ENCODE measurements at places on chromosomes 6 and 20. TPM values are rescaled to one million over a fixed set of nuclear protein-coding genes. Genes with fewer than 3 reads are reported as not detected.
A peak's percentile ranks its signal among the peaks of the same experiment; 100 is the strongest.

The EIF6 gene
- 44.3 TPM for total RNA-seq

DNA sequence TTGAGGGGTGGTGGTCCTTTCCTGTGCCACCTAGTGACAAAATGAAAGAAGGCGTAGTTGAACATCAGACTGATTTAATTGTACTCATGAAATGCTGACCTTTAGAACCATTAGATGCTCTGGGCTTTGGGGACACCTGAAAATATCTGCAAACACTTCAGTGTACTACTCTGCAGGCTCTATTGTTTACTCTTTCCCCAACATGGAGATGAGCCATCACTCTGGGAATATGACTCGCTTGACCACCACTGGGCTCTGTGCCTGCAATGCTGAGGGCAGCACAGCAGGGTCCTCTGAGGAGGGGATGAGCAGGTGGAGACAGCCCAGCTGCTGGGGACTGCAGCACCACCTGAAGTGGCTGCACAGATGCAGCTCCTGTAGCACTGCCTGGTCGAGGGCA is 74.8 kb upstream of the SLC24A3 start:
- DNase-seq = no peak

DNA sequence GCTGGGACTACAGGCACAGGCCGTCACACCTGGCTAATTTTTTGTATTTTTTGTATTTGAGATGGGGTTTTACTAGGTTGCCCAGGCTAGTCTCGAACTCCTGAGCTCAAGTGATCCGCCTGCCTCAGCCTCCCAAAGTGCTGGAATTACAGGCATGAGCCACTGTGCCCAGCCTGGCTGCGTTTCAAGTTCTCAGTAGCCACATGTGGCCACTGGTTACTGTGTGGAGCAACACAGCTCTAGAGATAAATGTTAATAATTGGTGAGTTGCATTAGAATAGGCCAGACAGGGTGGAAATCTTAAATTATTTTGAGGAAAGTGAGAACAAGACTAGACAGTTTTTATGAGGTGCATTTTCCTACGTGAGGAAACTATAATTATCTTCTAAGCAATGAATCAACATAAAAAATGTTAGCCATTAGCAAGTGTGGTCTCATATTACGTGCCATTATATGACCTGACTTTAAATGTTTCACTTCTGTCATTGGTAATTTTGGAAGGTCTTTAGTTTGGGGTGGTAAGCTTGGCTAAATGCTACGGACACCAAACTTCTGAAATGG is 129.6 kb downstream of the PLEKHG1 start:
- DNase-seq = no peak

- peak; percentile 91 for DNase-seq
These were observed 8.3 kb upstream of the NCOA3 start for GRCh38 chr20:47493175-47493962.

The KLC4 gene
- 22.5 TPM for total RNA-seq

The MANEA gene
- 6.5 TPM for total RNA-seq

- no peak for DNase-seq
These were observed 130.6 kb downstream of the NFATC2 start for GRCh38 chr20:51411870-51412269.

DNA sequence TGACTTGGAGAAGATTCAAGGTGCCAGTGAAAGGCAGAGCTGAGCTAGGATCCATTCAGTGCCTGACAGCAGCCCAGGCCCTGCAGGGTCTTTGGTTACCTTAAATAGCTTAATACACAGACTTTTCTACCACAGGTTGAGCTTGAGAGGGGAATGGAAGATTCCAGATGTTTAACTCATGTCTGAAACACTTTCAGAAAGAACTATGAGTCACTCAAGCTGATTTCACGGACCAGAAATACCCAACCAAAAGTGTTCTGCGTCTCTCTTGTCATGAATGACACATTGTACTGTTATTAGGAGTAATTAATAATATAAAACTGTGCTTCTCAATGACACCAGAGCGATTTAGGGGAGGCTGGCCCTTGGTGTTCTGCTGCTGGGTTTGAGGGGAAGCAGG is 6.4 kb upstream of the PMEPA1 start:
- no peak for DNase-seq

DNA sequence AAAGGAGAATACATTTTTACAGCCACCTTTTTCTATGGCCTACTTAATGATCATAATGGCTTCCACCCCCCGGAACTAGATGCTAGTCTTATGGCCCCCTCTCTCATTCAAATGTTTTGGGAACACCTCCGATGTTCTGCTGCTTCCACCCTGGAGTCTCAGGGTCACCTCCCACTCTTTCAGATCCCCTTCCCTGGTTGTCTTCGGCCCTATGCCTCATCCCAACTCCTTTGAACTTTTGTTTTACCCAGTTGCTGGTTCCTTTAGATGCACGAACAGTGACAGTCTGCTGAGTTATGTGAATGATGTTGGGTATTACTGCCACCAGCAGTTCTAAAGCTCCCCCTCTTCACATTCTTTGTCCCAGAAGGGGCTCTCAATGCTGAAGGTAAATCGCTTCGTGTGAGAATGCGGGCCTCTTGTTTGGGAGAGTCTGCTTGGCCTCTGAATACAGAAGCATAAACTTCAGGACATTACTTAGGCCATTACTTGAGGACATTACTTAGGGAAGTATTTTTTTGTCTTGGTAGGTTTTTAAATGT is 309.1 kb downstream of the SOX4 start:
- no peak for DNase-seq

DNA sequence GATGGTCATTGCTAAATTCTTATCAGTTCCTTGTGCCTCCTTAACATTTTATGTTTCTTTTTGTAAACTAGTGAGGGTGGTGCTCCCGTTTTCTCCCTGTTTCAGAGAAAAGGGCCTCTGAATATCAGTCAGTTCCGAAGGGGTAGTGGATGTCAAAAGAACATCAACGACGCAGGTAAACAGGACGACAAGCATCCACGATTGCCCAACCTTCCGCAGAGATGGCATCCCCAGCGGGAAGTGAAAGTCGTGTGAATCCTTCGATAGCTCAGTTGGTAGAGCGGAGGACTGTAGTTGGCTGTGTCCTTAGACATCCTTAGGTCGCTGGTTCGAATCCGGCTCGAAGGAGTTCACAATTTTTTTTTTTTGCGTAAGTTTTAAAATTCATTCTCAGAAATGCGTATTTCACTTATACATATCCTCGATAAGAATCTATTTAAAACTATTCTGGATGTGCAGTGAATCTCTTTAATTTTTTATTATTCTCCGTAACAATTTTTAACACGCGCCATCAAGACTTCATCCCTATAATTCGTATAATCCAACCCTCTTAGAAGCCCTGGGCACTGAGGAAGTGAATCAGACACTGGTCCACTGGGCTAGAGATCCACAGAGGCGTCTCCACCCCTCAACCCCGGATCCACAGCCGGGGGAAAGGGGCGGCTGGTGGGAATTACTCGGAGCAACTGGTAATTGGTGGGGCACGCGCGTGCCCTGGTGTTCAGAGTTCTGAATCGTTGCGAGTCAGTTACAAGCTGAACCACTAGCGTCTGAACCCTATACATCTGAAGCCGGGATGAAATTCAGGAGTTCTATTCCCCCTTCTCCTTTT is 27.9 kb upstream of the ABT1 start:
- DNase-seq = peak; percentile 97

The XKR7 gene
- total RNA-seq = not detected

The MRS2 gene
- 44.1 TPM for total RNA-seq

GRCh38 chr20:16806886-16807285 is 58.7 kb downstream of the OTOR start:
- no peak for DNase-seq

DNA sequence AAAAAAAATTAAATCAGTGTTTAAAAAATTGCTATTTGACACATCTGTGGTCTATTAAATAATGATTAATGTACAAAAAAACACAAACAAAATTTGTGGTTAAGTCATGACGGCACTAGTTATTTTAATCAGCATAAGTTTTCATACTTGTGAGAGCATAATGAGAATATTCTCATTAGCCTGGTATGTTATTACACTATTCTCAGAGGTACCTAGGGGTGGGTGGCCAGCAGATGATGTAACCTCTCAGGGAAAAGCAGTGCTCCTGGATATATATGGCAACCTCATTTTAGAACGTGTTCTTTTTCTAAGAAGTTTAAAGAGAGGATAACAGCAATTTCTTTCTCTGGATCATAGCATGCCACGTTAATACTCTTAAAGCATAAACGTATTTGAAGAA is 109.2 kb downstream of the GJA1 start:
- no peak for DNase-seq

DNA sequence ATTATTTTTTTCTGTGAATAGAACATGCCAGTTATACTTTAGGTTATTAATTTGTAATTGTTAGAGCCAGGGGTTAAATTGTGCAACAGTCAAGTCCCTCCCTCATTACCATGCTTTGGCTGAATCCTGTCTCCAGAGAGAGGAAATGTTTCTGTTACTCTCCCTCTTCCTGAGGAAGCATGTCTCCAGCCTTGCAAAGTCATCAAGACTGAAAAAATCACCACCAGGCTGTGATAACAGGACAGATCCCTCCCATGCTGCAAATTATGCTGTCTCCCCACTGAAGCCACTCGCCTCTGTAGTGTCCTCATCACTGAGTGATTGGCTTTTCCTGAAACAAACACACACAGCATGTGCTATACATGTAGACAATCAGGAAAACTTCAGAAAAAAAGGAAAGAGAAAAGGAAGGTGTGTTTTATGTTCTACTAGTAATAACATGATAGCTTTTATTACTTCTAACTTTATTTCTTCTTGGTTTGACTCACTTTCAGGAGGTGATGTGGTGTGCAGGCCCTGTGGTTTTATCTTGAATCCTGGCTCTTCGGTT is 290.0 kb upstream of the JAG1 start:
- DNase-seq = no peak

DNA sequence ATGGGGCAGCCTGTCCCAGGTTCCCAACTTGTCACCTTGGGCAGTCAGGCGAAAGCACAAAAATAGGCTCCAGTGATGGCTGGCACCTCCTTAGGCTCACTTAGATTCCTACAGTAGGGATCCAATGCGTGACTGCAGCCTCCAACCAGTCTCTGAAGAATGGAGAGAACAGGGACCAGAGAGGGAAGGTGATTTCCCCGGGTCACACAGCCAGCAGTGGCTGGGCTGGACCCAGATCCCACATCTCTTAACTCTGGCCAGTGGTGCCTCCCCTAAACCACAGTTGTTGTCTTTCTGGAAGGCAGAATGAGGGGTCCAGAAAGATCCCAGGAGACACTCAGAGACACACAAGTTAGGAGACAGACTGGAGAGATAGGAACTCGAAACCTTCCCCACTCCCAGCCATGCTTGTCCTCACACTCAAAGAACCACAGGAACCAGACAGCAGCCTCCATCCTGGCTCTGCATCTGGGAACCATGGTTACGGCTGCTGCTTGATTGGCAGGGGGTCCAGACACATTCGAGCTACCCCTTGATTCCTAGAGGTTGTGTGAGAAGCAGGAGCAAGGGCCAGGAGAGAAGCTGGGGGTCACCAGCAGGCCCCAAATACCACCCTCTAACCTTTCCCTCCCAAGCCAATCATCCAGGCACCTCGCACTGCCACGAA is 33.1 kb upstream of the SIRPA start:
- DNase-seq = no peak

DNA sequence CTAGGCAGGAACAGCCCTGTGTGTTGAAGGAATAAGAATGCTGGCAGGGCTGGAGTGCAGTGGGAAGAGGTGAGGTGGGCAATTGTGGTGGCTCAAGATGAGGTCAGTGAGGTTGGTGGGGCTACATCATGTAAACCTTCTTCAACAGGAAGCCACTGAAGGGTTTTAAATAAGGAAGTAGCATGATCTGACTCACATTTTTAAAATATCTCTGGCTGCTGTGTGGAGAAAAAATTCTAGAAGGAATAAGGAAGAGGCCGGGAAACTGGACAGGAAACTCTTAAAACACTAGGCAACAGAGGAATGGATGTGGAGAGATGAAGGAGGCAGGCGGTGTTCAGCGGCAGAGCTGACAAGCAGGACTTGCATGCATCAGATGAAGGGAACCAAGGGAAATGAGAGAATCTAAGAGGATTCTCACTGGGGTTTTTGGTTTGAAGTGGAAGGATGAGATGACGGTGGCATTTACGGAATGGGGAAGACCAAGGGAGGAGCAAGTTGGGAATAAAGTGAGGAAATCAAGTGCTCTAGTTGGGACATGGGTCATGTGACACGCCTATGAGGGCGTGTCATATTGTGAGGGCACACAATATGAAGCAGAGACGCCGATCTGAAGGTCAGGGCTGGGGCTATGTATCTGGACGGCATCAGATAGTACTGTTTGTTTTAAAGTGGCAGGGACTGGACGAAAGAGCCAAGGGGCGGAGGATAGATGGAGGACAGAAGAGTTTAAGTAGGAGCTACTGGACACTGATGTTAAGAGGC is 18.2 kb downstream of the TMEM242 start:
- DNase-seq = no peak

The CDC25B gene
- 11.4 TPM for total RNA-seq

GRCh38 chr20:32509639-32510066 is 75.5 kb downstream of the NOL4L start:
- no peak for DNase-seq

The MMP24 gene
- 3.8 TPM for total RNA-seq

The GSTA2 gene
- not detected for total RNA-seq

The POM121L2 gene
- total RNA-seq = not detected

- DNase-seq = no peak
These were observed 15.8 kb downstream of the MAN1A1 start for GRCh38 chr6:119333707-119334295.

GRCh38 chr6:161393292-161393691 is 119.4 kb upstream of the AGPAT4 start:
- DNase-seq = no peak

- DNase-seq = no peak
These were observed 102.0 kb downstream of the HIVEP1 start for GRCh38 chr6:12114055-12114503.

The SCUBE3 gene
- total RNA-seq = 0.12 TPM

DNA sequence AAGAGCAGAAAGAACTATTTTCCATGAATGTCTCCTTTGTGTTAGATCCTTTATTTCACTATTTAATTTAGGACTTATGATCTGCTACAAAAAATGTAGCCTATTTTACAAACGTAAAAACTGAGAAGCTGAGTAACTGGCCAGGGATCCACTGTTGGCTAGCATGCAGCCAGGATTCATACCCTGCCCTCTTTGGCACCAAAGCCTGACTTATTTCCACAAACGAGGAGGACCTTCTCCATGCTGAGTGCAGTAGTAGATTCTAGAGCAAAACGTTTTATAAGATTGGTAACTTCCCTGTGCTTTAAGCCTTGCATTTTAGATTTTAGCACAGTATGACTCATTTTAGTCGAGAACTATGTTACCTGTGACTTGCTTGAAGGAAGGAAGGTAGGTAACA is 74.3 kb downstream of the NCOA7 start:
- no peak for DNase-seq

The TRIM10 gene
- not detected for total RNA-seq

GRCh38 chr6:154378518-154378917 is 21.9 kb upstream of the IPCEF1 start:
- DNase-seq = no peak
